Foreskin keratinocyte (primary cell): ENCODE measurements at places on chromosomes 3 and 15. TPM values are rescaled to one million over a fixed set of nuclear protein-coding genes. Genes with fewer than 3 reads are reported as not detected.

The MYEF2 gene
- 7.6 and 7.9 TPM in 2 replicates for total RNA-seq

The DNAJB8 gene
- not detected in 2 replicates for total RNA-seq

The ZBBX gene
- total RNA-seq, result not detected in 2 replicates

The ZNF619 gene
- 5.2 and 6.2 TPM in 2 replicates for total RNA-seq

The EDEM1 gene
- total RNA-seq, result 56.4 and 79.1 TPM in 2 replicates

The ANO10 gene
- total RNA-seq, result 25.9 and 28.3 TPM in 2 replicates

The ZNF609 gene
- 20.9 and 22.0 TPM in 2 replicates for total RNA-seq

The ARNT2 gene
- total RNA-seq, result 0.24 and 0.25 TPM in 2 replicates

The MOBP gene
- not detected in 2 replicates for total RNA-seq

The CPB1 gene
- total RNA-seq, result not detected in 2 replicates
